ENCODE measurements at places on chromosomes 4 and X.
A peak's percentile ranks its signal among the peaks of the same experiment; 100 is the strongest.

GRCh38 chrX:13985697-13986435 lies 43.8 kb downstream of the GEMIN8 start:
- no peak for DNase-seq

DNA sequence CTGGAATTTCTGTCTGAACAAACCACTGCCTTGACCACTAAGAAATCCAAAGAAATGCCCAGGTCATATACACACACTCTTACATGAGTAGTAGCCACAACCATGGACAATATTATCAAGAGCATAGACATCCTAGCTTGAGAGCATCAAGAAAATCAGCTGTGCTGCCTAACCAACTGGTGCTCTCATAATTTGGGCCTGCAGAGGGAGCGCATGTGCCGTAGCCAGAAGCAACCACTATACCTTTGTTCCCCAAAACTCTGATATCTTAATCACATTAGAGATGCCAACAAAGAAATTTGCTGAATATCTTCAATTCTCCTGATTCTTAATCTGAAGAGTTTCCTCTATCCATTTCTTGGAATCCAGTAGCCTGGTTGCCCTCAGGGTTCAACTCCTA lies 163.6 kb downstream of the ZNF674 start:
- peak; percentile 3 for DNase-seq

DNA sequence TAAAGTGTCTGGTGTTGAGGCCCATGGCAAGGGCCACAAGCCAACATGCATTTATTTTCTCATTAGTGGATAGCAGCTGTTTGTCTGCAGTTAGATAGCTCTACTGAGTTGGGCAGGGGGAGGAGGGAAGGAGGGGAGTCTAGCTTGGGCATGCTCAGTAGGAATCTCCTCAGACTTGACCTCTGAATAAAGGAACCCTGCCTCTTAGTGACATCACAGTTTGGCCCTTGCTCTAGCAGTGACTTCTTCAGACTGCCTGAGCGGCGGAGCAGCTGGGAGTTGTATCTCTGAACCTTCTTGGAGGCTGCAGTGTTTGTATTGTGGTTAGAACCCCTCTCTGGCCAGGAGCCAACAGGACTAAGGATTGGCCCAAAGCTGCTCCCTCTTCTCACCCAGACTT lies 57.4 kb downstream of the BCORL1 start:
- no peak for DNase-seq

GRCh38 chr4:16337936-16338335 lies 111.7 kb upstream of the TAPT1 start:
- DNase-seq, result no peak

GRCh38 chrX:37834937-37835336 lies 12.4 kb downstream of the DYNLT3 start:
- no peak for DNase-seq

- DNase-seq, result no peak
These were observed 189.1 kb downstream of the GPC3 start for GRCh38 chrX:133796282-133796681.

DNA sequence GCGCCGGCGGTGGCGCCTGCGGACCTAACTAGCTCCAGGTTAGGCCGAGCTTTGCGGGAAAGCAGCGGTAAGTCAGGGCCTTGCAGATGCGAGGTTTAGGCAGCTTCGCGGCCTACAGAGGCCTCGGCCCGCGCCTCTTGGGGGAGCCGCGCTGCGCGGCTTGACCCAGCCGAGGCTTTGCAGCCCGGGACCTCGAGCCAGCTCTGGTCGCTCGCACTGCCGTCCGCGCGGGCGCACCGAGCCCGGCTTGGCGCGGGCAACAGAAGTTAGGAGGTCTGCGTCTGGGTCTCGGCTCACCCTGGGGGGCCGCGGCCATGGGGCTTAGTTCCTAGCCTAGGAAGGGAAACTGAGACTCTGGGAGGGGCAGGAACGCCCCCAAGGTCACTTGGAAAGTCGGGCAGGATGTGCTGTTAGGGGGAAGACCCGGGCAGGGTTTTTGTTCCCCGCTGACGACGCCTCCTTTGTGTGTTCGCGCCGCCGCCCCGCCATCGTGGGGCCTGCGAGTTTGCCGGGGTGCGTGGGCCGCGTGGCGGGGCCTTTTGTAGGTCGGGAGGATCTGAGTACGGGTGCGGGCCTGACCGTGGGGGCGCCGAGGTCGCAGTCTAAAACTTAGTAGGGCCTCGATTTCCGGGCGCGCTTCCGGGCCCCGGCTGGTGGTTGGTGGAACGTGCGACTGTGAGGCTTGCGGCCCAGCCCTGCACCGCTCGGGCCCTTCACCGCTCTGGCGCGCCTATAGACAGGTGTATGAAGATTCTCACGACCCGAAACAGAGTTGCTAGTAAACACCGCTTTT lies 482 bp downstream of the RNF4 start:
- peak; percentile 70 for DNase-seq

GRCh38 chr4:157591245-157591644 lies 370.7 kb downstream of the GRIA2 start:
- no peak for DNase-seq

DNA sequence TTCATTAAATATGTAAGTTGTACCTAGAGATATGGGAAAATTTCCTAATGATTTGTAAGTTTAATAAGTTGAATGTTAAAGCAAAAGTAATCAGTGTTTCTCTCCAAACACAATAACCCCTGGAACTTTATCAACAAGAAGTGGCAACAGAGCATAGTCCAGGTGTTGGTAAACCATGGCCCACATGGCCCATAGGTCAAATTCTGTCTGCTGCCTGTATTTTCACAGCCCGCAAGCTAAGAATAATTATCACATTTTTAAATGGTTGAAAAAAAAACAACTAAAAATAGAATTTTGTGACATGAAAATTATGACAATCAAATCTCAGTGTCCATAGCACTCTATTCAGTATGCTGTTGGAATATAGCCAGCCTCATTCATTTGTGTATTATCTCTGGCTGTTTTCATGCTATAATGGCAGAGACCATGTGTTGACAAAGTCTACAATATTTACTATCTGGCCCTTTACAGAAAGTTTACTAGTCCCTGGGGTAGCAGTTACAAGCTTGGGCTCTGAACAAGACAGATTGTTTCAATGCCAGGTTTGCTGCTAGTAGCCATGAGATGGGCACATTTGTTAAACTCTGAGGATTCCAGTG lies 395.8 kb downstream of the GASK1B start:
- no peak for DNase-seq

DNA sequence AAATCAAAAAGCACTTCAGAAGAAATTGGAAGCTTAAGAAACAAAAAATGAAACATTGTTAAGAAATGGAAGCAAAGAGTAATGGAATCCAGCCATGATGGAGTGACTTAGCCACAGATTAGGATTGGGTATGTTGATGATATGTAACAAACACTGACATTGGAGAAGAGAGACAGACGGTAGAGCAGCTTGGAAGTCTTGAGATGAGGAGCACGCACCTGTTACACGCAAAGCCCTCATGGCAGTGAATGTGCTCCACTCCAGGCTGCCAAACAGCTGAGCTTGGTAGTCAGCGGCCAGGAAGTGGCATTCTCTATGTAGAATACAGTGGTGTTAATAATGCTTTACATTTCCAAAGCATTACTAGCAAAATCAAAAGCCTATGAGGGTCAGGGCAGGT lies 56.9 kb upstream of the GPRIN3 start:
- no peak for DNase-seq
